ENCODE measurements at places on chromosomes 2 and 18. TPM values are rescaled to one million over a fixed set of nuclear protein-coding genes. Genes with fewer than 3 reads are reported as not detected.

HSPE1 gene
- 53.5 TPM for total RNA-seq

ITGB6 gene
- not detected for total RNA-seq

PFN4 gene
- 1.6 TPM for total RNA-seq

SH3RF3 gene
- 22.5 TPM for total RNA-seq

ATOH8 gene
- 3.1 TPM for total RNA-seq

RIT2 gene
- 30.0 TPM for total RNA-seq

FRZB gene
- 14.1 TPM for total RNA-seq

NDC80 gene
- 8.8 TPM for total RNA-seq

CIB4 gene
- not detected for total RNA-seq

PRKAG3 gene
- total RNA-seq = not detected

PLB1 gene
- total RNA-seq = 4.4 TPM

PNO1 gene
- total RNA-seq = 7.2 TPM

LRRTM1 gene
- total RNA-seq = 13.8 TPM

SEMA4C gene
- total RNA-seq = 56.3 TPM

GDF7 gene
- 0.31 TPM for total RNA-seq

SAG gene
- 0.63 TPM for total RNA-seq

CRYGC gene
- not detected for total RNA-seq

FSHR gene
- total RNA-seq = not detected
